SK-MEL-5 (cell line): ENCODE measurements at places on chromosomes 6 and 20. TPM values are rescaled to one million over a fixed set of nuclear protein-coding genes. Genes with fewer than 3 reads are reported as not detected.
A peak's percentile ranks its signal among the peaks of the same experiment; 100 is the strongest.

DNA sequence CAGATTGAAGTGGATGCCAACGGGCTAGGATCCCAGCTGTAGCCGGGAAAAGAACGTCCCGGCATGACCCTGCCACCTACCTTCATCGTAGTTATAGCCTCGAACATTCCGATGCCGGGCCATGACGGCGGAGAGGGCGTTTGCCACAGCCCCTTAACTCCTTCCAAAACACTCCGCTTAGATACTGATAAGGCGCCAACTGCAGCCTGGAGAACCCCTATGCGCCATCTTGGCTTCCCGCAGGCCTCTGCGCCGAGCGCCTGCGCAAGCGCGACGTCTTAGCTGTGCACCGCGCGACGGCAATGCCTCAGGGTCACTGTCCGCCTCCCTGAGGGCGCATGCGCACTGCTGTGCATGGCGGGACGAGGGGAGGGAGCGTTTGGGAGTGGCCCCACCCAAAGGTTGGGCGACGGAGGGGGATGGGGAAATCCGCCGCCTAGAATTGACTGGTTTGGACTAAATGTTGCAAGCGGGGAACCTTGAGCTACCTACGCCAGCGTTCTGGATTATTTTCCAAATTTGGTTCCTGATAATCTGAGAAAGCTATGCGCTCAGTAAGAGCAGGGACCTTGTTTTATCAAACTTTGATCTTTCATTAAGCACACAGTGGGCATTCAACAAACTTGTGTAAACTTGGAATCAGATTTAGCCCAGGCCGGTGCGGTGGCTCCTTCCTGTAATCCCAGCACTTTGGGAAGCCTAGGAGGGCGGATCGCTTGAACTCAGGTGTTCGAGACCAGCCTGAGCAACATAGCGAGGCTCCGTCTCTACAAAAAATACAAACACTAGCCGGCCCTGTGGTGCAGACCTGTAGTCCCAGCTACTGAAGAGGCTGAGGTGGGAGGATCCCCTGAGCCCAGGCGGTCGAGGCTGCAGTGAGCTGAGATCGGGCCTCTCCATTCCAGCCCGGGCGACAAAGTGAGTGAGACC lies at the start of gene HBS1L:
Gene HBS1L, minus strand, starts transcription at position 254 of the 930 bp plus-strand sequence. Its CDS starts 131 bp downstream, at position 123.
- peak; percentile 95 for DNase-seq

- DNase-seq: no peak
Observed at GRCh38 chr6:63844287-63844686, 208.7 kb downstream of the PHF3 start.

DNA sequence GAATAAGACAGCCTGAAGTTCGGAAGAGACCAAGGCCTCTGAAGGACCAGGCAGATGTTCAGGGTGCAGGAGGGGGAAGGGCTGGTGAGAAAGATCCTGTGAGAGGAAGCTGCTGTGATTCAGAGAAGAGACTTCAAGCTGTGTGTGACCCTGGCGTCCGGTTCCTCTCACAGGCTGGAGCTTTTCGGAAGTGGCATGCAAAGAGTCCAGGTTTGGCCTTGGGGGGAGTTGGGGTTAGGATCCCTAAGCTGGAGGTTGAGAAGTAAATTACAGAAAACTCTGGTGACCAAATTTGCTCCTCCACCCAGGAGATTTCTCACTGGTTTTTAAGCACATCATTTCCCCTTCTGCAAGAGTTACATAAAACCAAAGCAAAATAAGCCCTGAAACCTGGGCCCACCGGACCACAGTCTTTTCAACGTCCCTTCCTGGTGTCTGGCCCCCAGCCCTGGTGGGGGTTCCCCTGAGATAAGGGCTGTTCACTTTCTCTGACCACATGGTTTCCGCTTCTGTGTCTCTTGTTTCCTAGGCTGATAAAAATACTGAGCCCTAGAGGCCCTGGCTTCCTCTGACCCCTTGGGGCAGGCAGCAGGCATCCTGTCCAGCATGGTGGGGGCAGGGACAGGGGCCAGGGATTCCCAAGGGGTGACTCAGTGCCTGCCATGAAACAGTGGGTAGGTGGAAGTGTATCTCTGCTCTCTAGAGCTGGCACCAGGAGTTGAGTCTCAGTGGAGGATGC lies 12.0 kb upstream of the LTA start:
- DNase-seq: no peak

- DNase-seq: no peak
Observed at GRCh38 chr6:33116417-33116816, 40.6 kb downstream of the HLA-DPB1 start.

Gene OLIG3
- not detected in 2 replicates for total RNA-seq

Gene TREM2
- total RNA-seq: not detected in 2 replicates

Gene EYS
- total RNA-seq: 0.03 TPM in 1 of 2 replicates, not detected in the other
